ENCODE measurements at places on chromosomes 4 and X.
A peak's percentile ranks its signal among the peaks of the same experiment; 100 is the strongest.

GRCh38 chr4:159545556-159545955, 442.7 kb downstream of the RAPGEF2 start:
- no peak for DNase-seq

GRCh38 chrX:79630033-79631009, 263.2 kb upstream of the ITM2A start:
- no peak for DNase-seq

DNA sequence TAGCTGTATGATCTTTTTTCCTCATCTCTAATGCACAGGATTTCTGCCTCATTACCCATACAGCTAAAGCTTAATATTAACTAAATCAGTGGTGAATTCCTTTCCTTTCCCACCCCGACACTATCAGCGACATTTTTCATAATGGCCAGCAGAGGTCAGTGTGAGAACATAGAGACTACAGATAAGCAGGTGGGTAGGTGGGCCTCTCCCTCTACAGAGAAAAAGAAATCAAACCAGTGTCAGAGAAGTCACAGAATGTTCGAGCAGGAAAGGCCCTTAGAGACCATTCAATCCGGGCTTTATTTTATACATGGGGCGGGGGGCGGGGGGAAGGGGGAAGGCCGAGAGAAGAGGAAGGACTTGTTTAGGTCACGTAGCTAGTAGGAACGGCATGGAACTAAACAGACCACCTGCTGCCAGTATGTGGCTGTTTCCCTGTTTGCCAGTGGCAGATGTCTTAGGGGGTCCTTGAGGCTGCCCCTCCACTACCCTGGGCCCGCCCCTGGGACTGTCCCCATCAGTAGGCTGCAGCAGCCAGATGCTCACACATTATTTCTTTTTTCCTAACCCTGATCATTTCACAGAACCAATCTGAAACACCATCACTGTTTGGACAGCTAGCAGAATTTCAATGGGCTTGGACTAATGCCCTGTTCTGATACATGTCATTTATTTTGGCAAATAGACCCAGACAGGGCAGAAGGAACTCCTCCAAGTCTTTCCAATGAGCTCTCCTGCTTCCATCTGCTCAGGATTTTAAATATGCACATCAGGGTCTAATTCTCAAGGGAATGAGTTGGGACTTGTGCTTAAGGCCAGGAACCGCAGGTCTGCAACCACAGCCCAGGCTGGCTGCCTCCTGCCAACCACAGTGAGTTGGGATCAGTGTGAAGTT, 133.4 kb downstream of the ATG4A start:
- no peak for DNase-seq

GRCh38 chr4:173516621-173517524, 13.2 kb downstream of the HAND2 start:
- no peak for DNase-seq

GRCh38 chr4:26751838-26752237, 108.8 kb upstream of the STIM2 start:
- peak; percentile 18 for DNase-seq

- no peak for DNase-seq
These were observed 191.8 kb upstream of the S100G start for GRCh38 chrX:16458208-16458607.

- no peak for DNase-seq
These were observed 87.6 kb upstream of the IL15 start for GRCh38 chr4:141548791-141549190.

- no peak for DNase-seq
These were observed 32.8 kb downstream of the TSC22D3 start for GRCh38 chrX:107742700-107743191.

DNA sequence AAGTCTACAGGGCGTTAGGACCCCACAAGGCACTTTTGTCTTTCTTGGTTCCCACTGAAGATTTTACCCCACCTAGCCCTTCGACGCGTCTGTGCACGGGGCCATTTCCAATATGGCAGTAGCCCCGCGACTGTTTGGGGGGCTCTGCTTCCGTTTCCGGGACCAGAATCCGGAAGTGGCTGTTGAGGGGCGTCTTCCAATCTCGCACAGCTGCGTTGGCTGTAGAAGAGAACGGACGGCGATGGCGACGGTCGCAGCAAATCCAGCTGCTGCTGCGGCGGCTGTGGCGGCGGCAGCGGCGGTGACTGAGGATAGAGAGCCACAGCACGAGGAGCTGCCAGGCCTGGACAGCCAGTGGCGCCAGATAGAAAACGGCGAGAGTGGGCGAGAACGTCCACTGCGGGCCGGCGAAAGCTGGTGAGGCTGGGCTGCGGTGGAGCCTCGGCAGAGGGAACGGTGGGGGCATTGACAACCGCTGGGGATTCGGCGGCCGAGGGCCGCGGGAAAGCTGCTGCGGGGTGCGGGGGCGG, at the start of gene USP11:
USP11 (plus strand) TSS at position 207 of the 530 bp plus-strand sequence; CDS start at position 242, 35 bp downstream.
- peak; percentile 21 for DNase-seq

- DNase-seq: no peak
These were observed 77.5 kb downstream of the MSN start for GRCh38 chrX:65744965-65745364.

GRCh38 chr4:40183615-40184411, 13.0 kb upstream of the RHOH start:
- no peak for DNase-seq
